ENCODE measurements at places on chromosomes 12 and 14.

GRCh38 chr14:61388173-61388975 is 67.0 kb downstream of the PRKCH start:
- peak; percentile 47 for DNase-seq

- DNase-seq, result no peak
Observed at GRCh38 chr14:85090681-85091080, 439.3 kb upstream of the FLRT2 start.

DNA sequence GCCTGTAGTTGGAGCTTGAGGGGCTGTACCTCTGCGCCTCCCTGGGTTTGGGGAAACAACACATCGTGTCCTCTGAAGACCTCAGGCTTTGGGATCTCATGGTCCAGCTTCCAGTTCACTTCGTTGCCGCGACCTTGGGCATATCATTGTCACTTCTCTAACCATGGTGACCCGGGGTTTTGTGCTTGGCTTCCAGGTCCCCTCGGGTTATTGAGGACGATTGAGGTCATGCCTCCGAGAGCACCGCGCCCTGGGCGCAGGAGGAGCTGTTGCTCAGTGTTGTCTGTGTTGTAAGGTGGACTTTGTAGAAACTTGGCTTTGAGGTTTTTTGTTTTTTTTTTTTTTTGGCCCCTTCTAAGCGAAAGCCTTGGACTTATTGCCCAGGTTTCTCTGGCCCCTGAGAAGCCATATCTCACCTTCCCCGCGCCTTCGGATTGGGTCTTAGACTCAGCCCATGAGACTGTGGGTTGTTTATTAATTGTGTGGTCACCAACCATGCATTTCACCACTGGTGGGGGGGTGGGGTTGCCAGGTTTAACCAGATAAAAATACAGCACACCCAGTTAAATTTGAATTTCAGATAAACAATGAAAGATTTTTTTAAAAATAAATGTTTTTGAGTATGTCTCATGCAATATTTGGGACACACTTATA is 2.6 kb downstream of the BCL7A start:
- no peak for DNase-seq

DNA sequence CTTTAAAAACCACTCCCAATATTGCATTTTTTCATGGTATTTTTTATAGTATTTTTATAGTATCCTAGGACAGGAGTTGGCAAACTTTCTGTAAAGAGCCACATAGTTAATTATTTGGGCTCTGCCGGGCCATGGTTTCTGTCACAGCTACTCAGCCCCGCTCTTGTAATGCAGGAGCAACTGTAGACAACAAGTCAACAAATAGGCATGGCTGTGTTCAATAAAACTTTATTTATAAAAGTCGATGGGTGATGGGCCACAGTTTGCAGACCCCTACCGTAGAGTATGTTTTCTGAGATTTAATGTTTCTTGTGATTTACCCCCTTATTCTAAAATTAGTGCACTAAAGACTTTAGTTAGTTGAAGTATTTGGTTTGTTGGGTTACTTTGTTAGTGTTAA is 25.5 kb downstream of the MDM2 start:
- no peak for DNase-seq

DNA sequence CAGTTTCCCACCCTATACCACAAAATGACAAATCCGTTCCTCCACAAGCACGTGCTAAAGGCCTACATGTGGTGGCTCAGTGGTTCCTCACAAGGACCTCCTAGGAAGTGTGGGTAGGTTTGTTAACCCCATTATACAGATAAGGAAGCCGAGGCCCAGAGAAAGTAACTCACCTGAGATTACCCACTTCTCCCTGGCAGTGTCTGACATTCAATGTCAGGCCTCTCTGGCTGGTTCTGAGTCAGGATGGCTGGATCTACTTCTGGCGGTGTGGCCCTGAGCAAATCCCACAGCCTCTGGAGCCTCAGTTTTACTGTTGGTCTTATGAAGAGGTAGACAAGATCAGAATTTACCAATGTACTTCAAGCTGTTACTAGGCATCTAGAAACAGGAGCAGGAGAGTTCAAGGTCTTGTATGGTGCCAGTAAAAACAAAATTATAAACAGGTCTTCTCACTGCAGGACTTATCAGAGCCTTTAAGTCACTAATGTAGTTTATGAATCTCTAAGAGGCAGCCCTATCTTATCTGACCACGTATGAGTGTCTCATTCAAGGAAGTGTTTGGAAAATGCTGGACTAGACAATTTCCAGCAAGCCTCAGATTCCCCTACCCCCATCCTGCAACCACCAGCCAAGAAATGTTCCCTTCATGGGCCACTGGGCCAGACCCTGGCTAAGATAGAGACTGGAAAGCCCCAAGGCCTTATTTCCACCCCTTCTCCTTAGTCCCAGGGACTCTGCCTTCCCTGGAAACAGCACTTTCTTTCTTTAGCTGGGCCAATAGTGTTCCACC is 4.2 kb downstream of the HSPB8 start:
- no peak for DNase-seq

DNA sequence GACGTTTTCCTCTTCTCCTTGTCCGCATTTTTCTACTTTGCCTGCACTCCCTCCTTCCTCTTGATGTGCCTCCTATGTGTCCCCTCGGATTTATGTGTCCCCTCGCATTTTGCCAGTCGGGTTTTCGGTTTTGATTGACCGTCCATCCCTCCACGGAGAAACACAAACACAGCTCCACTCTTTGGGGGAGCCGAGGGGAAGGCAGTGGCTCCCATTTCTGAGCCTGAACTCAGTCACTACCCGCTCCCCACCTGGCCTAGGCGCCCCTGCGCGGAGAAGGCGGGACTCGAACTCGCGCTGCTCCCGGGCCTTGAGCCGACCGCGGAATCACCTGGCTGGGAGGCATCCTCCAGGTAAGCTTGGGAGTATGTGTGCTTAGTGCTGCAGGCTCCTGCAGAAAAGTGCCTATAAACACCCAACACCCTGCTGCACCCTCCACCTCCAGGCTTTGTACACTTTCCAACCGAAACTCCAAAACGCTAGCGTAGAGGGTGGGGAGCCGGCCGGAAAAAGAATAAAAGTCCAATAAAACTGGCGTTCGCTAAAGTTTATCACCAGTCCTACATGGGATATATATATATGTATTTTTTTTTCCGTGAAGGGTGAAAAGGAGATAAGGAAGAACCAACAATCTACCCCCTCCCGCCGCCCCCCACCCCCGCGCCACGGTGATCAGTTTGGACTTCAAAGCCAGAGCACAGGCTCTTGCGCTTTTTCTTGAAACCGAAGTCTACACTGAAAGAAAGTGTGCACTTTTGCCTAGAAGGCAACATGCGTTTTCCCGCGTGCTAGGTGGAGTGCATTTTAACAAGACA is 3.3 kb upstream of the CCND2 start:
- DNase-seq, result peak; percentile 44

GRCh38 chr14:91830777-91831176 is 36.6 kb downstream of the TC2N start:
- DNase-seq, result no peak

GRCh38 chr14:94748667-94749347 is 21.1 kb downstream of the GSC start:
- no peak for DNase-seq

DNA sequence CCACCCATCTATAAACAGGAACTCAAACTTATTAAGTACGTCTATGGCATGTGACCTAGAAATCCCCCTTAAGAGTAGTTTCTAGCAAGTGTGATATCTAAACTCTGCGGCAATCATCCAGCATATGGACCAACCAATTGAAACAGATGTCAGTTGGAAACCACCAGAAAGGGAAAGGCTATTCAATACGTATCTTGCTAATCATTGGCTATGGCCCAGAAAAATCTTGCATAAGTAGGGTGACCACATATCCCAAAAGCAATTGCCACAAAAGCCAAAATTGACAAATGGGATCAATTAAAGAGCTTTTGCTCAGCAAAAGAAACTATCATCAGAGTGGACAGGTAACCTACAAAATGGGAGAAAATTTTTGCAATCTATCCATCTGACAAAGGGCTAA is 24.2 kb downstream of the SYNJ2BP start:
- no peak for DNase-seq
